Naive thymus-derived CD8-positive, alpha-beta T cell (primary cell): ENCODE measurements at places on chromosomes 6 and 20. TPM values are rescaled to one million over a fixed set of nuclear protein-coding genes. Genes with fewer than 3 reads are reported as not detected.

GRCh38 chr20:35586751-35587425 is 28.7 kb upstream of the SPAG4 start:
- no peaks in the 10 kb centered on the region for H3K36me3 ChIP-seq
- H3K27ac ChIP-seq: no peak overlapping the region
- H3K4me1 ChIP-seq: no peaks in the 10 kb centered on the region
- H3K27me3 ChIP-seq: no peaks in the 10 kb centered on the region

DNA sequence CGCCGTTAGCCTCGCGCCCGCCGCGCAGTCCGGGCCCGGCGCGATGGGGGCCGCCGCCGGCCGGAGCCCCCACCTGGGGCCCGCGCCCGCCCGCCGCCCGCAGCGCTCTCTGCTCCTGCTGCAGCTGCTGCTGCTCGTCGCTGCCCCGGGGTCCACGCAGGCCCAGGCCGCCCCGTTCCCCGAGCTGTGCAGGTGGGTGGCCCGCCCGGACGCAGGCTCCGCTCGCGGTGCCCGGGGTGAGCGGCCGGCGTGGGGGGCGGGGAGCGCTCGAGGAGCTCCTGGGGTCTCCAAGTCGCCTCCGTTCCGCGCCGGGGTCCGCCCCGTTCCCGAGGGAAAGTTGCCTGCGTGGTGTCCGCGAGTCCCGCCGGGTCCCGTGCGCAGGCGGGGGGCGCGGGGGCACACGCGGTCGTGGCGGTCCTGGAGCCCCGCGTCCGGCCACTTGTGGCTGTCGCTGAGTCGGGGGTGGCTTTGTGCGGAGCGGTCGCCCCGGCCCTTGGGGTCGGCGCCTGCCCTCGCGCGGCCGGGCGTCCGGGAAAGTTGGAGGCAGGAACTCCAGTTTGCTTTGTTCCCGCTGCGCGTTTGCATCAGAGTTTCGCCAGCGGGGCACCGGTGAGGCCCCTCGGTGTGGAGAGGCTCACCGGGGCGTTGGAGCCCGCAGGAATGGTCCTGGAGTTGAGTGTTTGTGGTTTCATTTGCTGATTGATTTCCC is 476 bp downstream of the IGF2R start:
- peak overlapping the region; percentile 83 for H3K4me3 ChIP-seq
- no peak for DNase-seq
- H3K27ac ChIP-seq: peak overlapping the region; percentile 94

GRCh38 chr20:47818996-47819609 is 33.8 kb upstream of the SULF2 start:
- no peak for DNase-seq
- no peak overlapping the region for H3K4me3 ChIP-seq
- H3K27me3 ChIP-seq: peaks cover 16% of the 10 kb centered on the region
- H3K4me1 ChIP-seq: no peaks in the 10 kb centered on the region

- DNase-seq: no peak
- H3K36me3 ChIP-seq: no peaks in the 10 kb centered on the region
- no peak overlapping the region for H3K4me3 ChIP-seq
- no peak overlapping the region for H3K27ac ChIP-seq
Measured at GRCh38 chr6:55812509-55812908, 62.9 kb downstream of the BMP5 start.

DNA sequence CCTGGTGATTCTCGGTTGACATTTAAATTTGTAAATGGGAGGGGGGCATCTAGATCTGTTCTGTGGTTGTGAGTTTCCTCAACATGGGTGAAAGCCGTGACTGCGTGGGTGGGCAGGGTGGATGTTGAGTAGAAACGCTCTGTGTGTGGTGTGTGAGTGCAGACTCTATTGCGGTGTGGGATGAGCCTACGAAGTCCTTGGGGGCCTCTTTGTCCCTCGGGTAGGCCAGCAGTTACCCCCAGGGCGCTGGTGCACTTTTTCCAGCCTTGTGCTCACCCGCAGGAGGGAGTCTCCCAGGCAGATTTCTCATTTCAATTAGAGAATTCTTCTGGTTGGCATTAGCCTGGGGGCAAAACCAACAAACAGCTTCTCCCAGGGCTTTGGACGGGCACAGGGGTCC is 10.6 kb downstream of the TOX2 start:
- H3K36me3 ChIP-seq: no peaks in the 10 kb centered on the region
- peak overlapping the region; percentile 61 for H3K4me3 ChIP-seq
- DNase-seq: no peak
- peaks cover 18% of the 10 kb centered on the region for H3K27me3 ChIP-seq
- H3K27ac ChIP-seq: peak overlapping the region; percentile 87

- H3K4me3 ChIP-seq: no peak overlapping the region
- DNase-seq: no peak
- no peaks in the 10 kb centered on the region for H3K27me3 ChIP-seq
- no peak overlapping the region for H3K27ac ChIP-seq
- H3K36me3 ChIP-seq: no peaks in the 10 kb centered on the region
- no peaks in the 10 kb centered on the region for H3K4me1 ChIP-seq
Measured at GRCh38 chr20:15634102-15634501, 939.1 kb downstream of the KIF16B start.

DNA sequence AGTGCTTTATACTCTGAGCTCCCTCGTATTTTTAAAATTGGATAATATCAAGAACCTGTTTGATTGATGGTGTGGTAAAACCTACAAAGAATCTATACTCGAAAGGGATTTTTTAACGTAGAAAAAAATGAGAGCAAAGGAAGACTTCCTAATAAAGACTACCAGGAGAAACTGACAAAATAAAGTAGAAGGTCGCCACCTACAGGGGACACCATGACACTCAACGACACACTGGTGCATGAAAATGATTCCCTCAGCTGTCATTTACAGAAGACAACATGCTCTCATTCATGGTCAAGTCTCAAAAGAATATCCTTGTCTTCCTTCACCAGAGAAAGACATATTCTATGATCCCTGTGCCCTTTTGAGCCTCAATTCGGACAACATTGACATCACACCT is 10.1 kb upstream of the NHSL1 start:
- H3K4me3 ChIP-seq: no peak overlapping the region
- H3K27me3 ChIP-seq: peaks cover 6% of the 10 kb centered on the region
- H3K4me1 ChIP-seq: peaks cover 2% of the 10 kb centered on the region
- H3K36me3 ChIP-seq: no peaks in the 10 kb centered on the region
- H3K27ac ChIP-seq: no peak overlapping the region
- peak; percentile 21 for DNase-seq

The HLA-DQB1 gene
- polyA plus RNA-seq: 5.9 TPM

The OOEP gene
- 0.60 TPM for polyA plus RNA-seq

The MLN gene
- polyA plus RNA-seq: not detected

The MCHR2 gene
- polyA plus RNA-seq: not detected

The CRISP2 gene
- not detected for polyA plus RNA-seq
